ENCODE measurements at places on chromosomes 2 and 18.

DNA sequence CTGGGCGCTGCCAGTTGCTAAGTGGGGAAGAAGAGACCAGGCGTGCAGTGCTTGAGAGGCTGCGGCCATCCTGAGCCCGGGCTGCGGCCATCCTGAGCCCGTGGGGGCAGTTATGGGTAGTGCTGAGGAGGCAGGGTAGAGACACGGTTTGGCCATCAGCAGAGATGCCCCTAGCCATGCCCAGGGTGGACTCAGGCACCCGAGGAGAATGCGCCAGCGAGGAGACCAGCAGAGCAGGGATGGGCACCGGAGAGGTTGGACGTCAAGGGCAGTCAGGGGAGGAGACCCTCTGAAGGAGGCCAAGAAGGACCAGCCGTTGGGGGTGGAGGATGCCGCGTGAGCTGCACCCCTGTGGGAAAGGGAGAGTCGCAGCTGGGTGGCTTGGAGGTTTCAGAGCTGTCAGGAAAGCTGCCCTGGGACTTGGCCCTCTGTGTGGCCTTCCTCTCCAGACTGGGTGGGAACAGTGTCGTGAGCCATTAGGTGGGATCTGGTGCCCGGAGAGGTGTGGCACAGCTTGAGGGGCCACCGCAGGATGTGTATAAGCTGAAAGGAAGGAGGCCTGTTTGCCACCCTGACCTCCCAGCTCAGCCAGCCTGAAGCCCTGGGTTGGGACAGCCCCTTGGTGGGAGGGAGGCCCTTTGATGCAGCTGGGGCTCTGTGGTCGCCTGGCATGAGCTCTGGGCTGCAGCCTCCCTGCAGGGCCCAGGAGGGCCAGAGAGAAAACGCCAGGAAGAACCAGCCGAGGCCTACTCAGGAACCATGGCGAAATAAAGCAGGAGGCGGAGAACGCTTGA is 56.0 kb downstream of the SH3BP4 start:
- no peak for DNase-seq

- no peak for DNase-seq
Measured at GRCh38 chr2:127887082-127887775, 1.5 kb upstream of the AMMECR1L start.

DNA sequence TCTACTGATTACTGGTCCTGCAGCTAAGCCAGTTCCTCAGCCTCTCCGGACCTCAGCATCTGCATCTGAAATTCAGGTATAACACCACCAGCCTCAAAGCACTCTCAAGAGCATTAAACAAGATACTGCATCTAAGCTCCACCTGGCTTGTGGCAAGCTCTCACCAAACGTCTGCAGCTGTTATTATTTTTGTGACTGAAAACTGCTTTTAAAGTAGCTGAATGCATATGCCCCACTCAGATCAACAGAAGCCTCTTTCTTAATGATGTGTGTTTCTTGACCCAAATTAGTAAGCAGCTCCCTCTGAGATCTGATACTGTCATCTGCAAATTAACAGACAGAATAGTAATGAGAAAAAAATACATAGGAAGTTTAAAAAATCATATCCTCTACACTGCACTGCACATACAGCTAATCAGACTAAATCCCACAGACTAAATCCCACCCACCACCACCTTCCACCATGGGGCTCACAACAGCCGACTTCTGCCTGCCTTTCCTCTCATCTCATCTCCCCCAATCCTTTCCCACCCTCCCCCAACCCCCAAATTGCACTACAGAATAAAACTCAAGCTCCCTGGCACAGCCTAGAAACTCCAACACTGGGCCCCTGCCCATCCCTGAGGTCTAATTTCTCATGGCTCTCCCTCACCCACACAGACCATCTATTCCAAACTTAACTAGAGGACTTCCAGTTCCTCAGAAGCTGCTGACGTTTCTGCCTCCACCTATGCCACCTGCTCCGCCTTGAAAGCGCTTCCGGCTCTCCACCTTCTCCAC is 52.9 kb downstream of the TMEM163 start:
- DNase-seq = no peak

DNA sequence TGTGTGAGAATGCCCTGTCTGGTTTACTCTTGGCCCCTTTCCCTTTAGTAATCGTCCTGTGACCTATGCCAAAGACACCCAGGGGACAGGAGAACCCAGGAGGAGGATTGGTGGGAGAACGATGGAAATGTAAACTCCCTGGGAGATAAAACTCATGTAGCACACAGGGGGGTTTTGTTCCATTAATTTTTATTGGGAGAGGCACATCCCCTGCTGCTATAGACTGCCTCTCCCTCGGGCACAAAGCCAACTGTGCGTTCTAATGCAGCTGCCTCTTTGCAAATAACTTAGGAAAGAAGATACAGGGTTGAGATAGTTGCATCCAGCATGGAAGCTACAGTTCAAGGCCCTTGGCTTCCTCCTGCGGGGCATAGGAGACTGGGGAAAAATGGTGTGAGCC is 489.6 kb downstream of the SLC4A3 start:
- DNase-seq = no peak

DNA sequence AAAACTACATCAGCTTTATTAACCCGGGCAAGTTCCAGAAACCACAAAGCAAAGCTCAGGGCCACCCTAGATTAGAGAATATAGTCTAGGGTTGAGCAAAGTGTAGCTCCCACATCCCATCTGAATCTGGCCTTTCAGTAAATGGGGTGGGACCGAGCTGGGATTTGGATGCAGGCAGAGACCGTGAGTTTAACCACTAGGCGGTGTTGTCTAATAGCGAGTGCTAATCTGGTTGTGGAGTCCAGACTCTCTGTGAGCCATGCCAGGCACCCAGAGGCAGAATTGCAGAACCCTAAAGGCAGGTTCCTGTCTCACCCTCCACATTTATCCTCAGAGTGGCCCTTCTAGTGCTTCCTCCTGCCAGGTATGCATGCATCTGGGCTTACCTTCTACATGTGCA is 435.9 kb downstream of the TSN start:
- no peak for DNase-seq

GRCh38 chr18:59551902-59552635 is 145.2 kb downstream of the CCBE1 start:
- no peak for DNase-seq

DNA sequence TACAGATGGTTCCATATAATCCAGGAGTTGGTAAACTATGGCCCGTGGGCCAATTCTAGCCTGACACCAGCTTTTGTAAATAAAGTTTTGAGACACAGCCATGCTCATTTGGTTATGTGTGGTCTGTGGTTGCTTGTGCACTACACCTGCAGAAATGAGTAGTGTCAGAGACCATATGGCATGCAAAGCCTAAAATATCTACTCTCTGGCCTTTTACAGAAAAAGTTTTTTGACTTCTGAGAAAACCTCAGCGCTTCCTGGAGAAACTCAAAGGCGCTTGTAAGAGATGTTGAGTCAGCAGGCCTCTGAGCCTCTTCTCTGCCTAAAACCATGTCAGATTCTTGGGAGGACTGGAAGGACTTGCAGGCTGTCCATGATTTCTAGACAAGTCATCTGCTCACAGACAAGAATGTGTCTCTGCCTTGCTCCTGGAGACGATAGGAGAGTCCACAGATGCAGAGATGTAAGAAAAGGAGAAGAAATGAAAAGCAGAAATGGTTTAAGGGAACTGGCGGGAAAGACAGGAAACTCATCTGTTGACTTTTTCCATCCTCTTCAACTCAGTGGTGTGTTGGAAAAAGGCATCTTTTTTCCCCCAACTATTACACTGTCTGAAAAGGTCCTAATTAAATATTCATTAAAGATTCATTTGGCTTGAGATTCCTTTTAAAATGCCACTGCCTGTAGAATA is 5.2 kb downstream of the TTC39C start:
- DNase-seq = peak; percentile 20

- DNase-seq = no peak
Measured at GRCh38 chr2:97931858-97932225, 63.9 kb downstream of the TMEM131 start.

- no peak for DNase-seq
Measured at GRCh38 chr18:36298126-36298741, 721 bp downstream of the FHOD3 start.

- no peak for DNase-seq
Measured at GRCh38 chr2:112584891-112585250, 462 bp downstream of the CHCHD5 start.

GRCh38 chr18:37425222-37425621 is 140.4 kb downstream of the CELF4 start:
- no peak for DNase-seq

DNA sequence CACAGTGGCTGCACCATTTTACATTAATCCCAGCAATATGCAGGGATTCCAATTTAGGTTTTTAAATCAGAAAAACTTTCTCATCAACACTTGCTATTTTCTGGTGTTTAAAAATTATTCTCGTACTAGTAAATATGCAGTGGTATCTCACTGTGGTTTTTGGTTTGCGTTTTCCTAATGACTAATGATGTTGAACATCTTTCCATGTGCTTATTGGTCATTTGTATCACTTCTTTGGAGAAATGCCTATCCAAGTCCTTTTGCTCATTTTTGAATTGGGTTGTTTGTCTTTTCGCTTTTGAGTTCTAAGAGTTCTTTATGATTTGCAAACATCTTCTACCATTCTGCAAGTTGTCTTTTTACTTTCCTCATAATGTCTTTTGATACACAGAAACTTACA is 62.1 kb upstream of the TCF7L1 start:
- DNase-seq = no peak

- DNase-seq = no peak
Measured at GRCh38 chr18:59388817-59389216, 29.8 kb upstream of the LMAN1 start.

- no peak for DNase-seq
Measured at GRCh38 chr2:238387332-238387731, 39.4 kb upstream of the ASB1 start.

DNA sequence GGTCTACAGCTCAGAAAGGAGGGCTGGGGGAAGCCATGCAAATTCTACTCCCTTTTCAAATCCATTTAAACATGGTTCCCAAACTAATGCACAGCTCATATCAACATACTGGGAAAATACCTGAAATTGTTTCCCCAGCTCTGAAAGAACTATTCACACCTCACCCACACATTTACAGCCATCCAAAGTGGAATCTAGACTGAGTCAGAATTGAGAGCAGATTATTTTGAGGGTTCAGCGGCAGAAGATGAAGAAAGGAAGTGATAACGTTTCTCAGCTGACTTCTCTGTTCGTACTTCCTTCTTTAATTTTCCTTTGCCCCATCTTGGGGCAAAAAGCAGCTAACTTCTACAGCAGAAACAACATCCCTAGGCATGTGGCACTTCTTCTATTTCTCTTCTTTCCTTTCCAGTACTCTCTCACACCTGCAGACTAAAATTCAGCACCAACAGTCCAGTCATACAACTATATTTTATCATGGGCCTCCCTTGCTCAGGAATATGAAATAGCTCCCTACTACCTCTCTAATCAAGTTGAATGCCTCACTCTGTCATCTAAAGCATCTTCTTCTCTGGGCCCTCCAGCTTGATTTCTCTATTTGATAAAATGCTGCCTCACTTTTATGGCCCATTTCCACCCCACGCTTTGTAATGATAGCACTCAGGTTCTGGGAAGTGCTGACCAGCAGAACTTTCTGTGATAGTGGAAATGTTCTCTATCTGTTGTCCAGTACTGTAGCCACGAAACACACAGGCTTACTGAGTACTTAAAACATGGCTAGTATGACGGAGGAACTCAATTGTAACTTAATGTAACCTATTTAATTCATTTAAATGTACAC is 35.9 kb downstream of the ARHGAP25 start:
- DNase-seq = no peak

- no peak for DNase-seq
Measured at GRCh38 chr2:189439342-189439741, 1.9 kb upstream of the WDR75 start.

GRCh38 chr18:55856679-55857078 is 268.7 kb upstream of the TCF4 start:
- DNase-seq = no peak

DNA sequence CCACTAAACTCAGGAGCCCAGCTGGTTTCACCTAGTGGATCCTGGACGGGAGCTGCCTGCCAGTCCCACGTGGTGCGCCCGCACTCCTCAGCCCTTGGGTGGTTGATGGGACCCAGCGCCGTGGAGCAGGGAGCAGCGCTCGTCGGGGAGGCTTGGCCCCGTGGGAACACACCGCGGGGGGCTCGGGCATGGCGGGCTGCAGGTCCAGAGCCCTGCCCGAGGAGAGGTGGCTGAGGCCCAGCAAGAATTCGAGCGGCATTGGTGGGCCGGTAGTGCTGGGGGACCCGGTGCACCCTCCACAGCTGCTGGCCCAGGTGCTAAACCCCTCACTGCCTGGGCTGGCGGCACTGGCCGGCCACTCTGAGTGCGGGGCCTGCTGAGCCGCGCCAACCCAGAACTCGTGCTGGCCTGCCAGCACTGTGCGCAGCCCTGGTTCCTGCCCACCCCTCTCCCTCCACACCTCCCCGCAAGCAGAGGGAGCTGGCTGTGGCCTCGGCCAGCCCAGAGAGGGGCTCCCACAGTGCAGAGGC is 137.3 kb downstream of the TRIB2 start:
- no peak for DNase-seq

DNA sequence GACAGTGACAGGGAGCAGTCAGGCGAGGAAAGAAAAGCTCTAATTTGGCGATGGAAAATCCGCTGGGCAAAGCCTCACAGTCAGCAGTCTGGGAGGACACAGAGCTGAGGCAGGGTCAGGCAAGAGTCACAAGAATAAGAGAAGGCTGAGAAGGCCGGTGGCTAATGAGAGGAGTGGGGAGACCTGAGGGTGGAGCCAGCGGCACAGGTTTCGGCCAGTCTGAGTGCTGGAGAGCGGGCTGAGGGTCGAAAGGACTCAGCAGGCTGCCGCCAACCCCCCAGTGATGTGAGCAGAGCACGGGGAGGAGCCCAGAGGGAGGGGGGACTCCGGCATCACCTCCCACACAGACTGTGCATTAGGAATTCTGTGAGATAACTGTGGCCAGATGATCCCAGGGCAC is 500.6 kb upstream of the MYT1L start:
- DNase-seq = no peak

DNA sequence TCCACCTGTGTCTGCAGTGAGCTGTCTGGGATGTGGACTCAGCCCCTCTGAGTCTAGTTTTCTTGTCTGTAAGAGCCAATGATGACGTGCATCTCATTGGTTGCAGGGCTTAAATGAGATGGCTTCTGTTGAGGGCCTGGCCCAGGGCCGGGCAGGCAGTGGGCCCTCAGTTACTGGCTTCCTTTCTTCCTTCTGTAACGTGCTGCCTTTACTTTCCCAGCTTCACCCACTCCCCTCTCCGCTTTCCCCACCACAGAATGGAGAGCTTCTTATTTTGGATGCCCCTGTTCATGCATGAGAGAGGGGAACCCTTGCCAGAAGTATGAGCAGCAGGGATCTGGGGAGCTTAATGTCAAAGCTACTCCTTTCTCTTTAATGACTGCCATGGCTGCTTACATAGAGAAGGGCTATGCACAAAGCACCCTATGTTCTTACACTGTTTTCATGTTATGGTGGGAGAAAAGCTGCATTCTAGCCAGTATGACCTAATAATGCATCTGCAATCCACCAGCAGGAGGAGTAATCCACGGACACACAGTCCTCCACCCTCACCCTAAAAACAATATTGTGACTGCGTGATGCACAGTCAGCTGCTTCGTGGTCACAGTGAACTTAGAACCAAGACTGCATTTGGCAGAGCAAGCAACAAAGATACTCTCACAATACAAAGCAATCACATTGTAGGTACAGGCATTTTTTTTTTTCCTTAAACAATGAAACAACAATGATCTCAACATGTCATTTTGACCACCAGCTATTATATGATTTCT is 37.2 kb downstream of the CREG2 start:
- no peak for DNase-seq

Data from activated T-helper 1 cell treated with Interleukin-2 at 50 U/mL for 16 hours (primary cell).